ENCODE measurements at places on chromosomes 5 and 9.

DNA sequence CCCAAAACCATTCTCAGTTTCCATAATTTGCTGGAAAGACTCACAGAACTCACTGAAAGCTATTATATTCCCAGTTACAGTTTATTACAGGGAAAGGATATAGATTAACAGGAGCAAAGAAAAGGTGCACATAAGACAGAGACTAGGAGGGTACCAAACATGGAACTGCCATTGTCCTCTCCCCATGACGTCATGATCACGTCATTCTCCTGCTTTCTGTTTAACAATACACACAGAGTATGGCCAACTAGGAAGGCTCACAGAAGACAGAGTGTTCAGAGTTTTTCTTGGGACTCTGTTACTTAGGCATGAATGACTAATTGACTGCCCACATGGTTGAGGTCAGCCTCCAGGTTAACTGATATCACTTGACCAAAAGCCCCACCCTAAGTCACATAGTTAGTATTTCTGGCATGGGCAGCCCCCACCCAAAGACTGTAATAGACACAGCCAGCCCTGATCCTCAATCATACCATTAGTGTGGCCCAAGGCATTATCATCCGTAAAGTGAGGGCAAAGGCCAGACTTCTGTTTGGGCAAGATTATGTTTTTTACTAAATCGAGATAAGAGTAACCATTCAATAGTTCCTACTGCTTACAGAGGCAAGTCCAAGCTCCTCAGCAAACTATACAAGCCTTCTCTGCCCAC is 353.5 kb upstream of the POU5F2 start:
- DNase-seq: no peak

GRCh38 chr5:172180936-172181335 is 7.1 kb downstream of the STK10 start:
- DNase-seq: no peak

DNA sequence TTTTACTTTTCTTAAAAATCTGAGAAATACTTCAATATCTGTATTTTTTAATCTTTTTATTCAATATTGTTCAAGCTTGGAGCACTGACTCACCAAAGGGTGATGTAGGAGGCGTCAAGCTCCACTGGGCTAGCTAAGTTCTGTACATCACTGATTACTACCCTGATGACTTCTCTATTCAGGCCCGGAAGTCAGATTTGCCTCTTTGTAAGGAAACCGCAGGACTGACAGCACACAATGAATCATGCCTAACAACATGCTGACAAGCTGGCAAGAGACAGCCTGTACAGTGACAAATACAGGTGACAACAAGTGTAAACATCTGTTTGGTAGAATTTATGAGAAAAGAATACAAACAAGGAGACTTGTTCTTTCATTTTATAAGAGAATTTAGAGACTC is 627.9 kb upstream of the RORB start:
- DNase-seq: no peak

GRCh38 chr9:119873877-119874276 is 504.6 kb upstream of the BRINP1 start:
- DNase-seq: no peak

GRCh38 chr5:150638488-150639376 is 1.7 kb upstream of the SYNPO start:
- DNase-seq: no peak

GRCh38 chr5:61402244-61402823 is 70.3 kb downstream of the ZSWIM6 start:
- DNase-seq: no peak

- DNase-seq: no peak
Observed at GRCh38 chr9:126146254-126147145, 180.1 kb upstream of the MVB12B start.

- no peak for DNase-seq
Observed at GRCh38 chr5:60585618-60586017, 114.3 kb downstream of the DEPDC1B start.

GRCh38 chr5:177109810-177110209 is 23.1 kb downstream of the FGFR4 start:
- no peak for DNase-seq

DNA sequence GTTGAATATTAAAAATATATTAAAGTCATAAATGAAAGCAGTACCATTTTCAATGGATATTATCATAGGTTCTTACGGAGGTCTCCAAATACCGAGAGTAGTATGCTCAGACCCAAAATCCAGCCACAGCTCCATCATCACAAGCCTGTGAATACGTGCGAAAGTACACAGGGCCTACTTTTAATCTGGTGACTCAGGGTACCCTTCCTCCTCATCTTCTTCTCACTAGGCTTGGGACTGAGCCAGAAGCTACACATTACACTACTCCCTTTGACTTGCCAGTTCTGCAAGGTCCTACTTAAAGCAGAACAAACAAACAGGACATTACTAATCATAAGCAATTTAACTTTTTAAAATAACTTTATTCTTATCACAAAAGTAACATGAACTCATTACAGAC is 7.6 kb upstream of the RIC1 start:
- DNase-seq: no peak

GRCh38 chr5:118923295-118924005 is 64.9 kb downstream of the DTWD2 start:
- no peak for DNase-seq

DNA sequence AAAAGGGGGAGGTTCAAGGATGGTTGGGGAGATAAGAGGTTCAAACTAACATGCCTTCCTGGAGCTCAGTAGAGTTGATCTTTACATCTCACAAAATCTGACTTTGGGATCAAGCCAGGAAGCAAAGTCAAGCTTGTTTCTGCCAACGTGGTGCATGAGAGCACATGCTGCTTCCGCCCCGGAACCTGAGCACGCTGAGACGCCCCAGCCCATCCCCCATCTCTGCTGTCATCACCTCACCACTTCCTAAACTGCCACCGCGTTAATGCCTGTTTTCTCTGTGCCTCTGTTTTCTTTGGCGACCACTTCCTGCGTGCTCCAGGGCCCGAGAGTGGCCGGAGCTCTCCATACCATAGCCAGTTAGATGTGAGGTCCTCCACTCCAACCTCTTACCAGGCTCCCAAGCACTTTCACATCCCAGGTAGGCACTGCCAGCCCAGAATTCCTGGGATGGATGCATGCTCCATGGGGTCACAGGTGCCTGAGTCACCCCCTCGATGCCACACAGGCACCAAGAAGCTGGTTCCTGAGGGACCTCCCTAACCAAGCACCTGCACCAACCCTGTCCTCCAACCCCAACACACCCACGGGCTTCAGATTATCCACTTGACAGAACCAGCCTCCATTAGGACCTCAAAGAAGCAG is 31.2 kb upstream of the AFAP1L1 start:
- DNase-seq: peak; percentile 61

- no peak for DNase-seq
Observed at GRCh38 chr9:127366594-127366993, 30.4 kb upstream of the SLC2A8 start.

- DNase-seq: no peak
Observed at GRCh38 chr5:152529440-152529839, 124.4 kb upstream of the NMUR2 start.

DNA sequence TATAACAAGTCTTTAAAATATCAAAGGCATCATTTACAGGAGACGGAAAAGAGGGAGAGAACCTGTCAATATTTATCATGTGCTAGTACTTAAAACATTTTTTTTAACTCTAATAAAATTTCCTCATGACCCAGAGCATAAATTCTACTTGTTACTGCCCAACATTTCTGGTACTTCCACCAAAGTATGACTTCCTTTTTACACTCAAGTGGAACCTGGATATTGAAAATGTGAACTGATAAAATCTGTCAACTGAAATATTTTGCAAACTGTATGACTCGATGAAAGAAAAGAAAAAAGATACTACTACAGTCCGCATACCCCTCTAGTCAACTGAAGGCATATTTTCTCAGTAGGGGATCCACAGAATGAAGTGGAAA is 37.1 kb downstream of the FAM13B start:
- DNase-seq: no peak

DNA sequence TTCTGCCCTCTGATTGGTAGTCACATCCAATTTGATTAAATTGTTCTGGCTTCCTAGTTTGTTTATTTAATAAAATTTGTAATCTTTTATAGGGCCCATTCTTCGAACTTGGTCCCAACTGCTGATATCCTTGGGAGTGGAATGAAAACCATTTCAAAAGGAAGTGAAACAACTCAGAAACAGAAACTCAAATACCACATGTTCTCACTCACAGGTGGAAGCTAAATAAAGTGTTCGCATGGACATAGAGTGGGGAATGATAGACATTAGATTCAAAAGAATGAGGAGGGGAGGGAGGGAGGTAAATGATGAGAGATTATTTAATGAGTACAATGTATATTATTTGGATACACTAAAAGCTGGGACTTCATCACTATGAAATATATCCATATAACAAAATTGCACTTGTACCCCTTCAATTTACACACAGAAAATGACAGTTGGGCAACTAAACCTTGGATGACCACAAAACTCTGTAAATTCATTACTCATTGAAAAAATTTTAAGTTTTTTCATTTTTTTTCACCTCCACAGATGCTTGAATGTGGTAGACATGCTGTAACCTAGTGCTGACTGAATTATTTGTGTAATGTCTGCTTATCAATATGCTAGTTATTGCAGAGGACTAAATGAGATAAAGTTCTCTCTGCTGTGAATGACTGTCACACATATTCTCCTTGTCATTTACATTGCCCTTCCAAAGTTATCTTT is 16.0 kb downstream of the ATP10B start:
- no peak for DNase-seq

DNA sequence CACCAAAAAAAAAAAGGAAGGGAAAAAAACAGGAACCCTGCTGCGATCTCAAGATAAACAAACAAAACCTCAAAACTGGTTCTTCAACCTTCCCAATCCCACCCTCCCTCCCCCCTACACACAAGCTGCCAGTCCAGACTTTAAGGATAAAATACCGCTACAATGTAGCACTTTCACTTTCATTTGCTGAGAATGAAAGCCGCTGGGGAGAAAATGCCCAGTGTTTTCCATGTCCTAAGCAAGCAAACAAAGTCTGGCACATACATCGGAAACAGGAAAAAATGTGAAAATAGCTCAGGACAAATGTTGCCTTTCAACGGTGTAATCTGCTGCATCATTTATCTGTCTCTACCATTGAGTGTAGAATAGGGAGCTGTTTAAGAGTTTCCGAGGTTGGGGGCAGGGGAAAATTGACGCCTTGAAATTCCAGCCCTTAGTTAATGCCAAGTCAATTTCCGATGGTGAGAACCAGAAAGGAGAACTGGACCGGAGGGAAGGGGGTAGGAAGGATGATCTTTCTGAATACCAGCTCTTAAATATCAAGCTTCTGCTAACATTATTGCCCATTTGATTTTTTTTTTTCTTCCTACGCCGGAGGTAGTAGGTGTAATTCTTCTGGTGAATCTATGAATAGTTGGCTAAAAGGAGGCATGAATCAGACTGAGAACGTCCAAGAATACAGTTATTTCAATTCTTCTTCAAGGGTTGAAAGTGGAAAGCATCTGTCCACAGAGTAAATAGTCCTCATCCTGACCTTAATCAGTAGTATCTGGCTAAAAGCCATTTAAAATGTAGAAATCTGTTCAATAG is 1.2 kb upstream of the ADAMTS6 start:
- DNase-seq: no peak

DNA sequence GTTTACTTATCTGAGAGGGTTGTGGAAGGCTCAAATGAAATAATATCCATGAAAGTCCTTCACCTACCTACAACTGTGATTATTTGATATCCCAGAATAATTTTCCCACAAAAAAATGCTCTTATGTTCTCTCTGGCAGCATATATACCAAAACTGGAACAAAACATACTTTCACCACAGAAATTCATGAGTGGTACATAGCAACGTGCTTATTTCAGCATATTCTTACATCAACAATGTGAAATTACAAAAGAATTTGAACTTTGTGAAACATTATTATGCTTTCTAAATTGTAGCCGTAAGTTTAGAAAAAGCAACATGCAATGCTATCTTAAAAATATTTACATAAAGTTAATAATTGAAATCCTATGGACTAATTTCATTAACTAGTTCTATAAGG is 137.1 kb downstream of the GABRB2 start:
- DNase-seq: no peak

DNA sequence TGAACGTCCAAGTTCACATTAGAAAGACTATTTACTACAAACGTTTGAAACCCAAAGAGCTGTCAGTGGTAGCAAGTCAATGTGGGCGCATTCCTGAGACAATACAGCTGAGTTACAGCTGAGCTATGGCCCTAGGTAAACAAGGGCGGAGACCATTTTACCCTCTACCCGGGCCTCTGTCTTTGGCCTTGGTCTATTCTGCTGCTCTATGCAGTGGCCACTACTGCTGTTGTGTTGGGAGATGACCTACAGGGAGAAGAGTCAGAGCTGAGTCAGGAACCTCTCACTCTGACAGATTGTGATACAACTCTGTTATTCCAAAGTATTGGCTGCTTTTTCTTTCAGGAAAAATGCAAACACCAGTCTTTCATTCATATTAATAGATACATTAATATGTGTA is 700.6 kb downstream of the SEMA5A start:
- no peak for DNase-seq

- no peak for DNase-seq
Observed at GRCh38 chr9:7055171-7055903, 297.6 kb downstream of the KDM4C start.

GRCh38 chr5:38996123-38996522 is 78.1 kb downstream of the RICTOR start:
- no peak for DNase-seq

- no peak for DNase-seq
Observed at GRCh38 chr5:132095424-132095972, 21.9 kb downstream of the CSF2 start.

GRCh38 chr5:160293901-160294561 is 18.3 kb downstream of the CCNJL start:
- no peak for DNase-seq

GRCh38 chr9:82295181-82295580 is 306.6 kb downstream of the SPATA31D1 start:
- no peak for DNase-seq

DNA sequence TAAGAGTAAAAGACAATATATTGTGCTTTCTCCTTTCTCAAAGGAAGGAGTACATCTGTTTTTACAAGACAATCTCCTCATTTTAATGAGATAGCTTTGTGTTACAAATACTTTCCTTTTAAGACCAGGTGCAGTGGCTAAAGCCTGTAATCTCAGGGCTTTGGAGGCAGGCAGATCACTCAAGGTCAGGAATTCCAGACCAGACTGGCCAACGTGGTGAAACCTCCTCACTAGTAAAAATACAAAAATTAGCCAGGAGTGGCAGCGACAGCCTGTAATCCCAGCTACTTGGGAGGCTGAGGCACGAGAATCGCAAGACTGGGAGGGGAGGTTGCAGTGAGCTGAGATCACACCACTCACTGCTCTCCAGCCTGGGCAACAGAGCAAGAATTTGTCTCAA is 11.8 kb downstream of the TMEM161B start:
- DNase-seq: no peak

- DNase-seq: no peak
Observed at GRCh38 chr9:6955251-6955921, 197.6 kb downstream of the KDM4C start.

- no peak for DNase-seq
Observed at GRCh38 chr9:116103976-116104820, 49.4 kb upstream of the PAPPA start.

All from stimulated activated CD8-positive, alpha-beta memory T cell treated with anti-CD3 and anti-CD28 coated beads, Interleukin-2, amount 100 ng/mL, for 1 hour (primary cell).